Central memory CD8-positive, alpha-beta T cell (primary cell): ENCODE measurements at places on chromosomes 13 and 19.

DNA sequence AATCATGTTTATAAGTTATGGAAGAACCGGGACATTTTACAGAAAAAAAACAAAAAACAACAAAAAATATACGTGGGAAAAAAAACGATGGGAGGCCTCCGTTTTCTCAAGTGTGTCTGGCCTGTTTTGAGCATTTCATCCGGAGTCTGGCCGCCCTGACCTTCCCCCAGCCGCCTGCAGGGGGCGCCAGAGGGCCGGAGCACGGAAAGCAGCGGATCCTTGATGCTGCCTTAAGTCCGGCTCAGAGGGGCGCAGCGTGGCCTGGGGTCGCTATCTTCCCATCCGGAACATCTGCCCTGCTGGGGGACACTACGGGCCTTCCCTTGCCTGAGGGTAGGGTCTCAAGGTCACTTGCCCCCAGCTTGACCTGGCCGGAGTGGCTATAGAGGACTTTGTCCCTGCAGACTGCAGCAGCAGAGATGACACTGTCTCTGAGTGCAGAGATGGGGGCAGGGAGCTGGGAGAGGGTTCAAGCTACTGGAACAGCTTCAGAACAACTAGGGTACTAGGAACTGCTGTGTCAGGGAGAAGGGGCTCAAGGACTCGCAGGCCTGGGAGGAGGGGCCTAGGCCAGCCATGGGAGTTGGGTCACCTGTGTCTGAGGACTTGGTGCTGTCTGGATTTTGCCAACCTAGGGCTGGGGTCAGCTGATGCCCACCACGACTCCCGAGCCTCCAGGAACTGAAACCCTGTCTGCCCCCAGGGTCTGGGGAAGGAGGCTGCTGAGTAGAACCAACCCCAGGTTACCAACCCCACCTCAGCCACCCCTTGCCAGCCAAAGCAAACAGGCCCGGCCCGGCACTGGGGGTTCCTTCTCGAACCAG lies 1.8 kb upstream of the APOE start:
- DNase-seq: peak; percentile 53

DNA sequence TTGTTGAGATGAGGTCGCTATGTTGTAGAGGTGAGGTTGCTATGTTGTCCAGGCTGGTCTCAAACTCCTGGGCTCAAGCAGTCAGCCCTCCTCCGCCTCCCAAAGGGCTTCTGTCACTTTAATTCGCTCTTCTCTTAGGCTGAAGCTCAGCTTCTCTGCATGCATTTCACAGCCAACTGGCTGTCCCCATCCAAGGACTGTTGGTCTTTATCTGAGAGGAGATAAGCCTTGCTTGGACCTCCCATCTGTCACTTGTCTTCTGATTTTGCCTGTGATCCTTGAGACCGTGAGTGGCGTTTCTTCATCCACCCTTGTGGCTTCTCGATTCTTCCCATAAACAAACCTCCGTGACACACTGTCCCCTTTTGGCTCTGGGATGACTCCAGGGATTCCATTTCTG lies 24.4 kb downstream of the CERS1 start:
- no peak for DNase-seq

DNA sequence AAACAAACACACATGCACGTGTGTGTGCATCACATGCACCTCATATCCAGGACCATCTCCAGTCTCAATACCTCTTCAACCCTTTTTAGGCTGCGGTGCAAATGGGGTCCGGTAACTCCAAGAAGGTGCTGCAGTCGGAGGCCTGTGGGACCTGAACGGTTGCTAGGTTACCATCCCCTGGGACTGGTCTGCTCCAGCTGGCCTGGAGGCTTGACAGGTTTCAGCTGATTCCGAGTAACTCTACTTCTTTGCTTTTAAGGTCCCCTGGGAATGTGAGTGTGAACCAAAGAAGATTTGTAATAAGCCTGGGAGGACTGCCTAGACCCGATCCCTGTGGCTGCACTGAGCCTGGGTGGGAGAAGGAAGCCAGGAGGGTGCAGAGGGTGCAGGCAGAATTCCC lies 117.5 kb downstream of the CCNA1 start:
- no peak for DNase-seq

DNA sequence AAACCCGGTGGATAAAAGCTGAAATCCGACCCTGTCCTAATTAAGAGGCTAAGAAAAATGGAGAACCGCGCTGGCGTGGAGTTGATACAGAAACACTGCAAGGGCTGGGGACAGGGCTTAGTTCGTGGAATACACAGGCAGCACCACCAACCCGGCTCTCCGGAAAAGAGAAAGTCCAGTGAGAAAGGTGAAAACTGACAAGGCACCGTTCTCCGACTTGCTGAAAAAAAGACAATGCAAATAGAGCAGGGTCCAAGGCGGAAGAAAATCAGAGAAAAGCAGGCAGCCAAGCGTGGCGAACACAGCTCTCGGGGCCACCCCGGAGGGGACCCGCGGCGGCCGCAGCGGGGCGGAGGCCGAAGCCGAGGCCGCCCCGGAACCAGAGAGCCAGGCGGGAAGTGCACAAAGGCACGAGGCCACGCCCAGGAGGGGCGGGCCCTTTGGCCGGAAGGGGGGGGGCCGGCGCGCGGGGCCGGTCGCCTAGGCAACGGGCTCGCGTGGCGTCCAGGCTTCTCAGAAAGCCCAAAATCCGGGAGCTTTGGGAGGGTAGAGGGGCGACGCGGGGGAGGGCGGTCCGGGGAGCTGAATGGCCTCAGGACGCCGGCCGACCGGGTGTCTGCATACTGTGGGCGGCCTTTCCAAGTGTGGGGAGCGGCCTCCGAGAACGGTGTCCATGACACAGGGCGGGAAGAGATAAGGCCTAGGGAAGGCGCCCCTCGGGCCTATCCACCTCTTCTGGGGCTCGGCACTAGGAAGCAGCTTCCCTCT lies 1.2 kb upstream of the ING1 start:
- peak; percentile 81 for DNase-seq

- DNase-seq: no peak
Measured at GRCh38 chr13:91531646-91532045, 133.2 kb downstream of the GPC5 start.

DNA sequence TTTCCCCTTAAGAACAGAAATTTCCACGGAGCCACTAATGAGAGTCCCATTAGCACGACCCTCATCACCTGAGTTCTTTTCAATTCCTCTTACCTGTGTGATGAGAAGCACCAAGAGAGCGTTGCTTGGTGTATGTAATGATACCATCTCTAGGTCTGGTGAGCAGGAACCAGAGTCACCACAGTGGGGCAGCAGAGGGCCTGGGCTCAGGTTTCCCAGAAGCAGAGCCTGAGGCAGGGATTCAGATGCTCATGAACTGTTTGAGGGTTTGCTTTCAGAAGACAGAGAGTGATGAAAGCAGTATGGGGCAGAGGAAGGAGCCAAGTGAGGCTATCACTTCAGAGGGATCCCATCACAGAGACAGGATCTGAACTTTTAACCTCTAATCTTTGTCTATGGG lies 3.1 kb upstream of the PTPRH start:
- no peak for DNase-seq

GRCh38 chr19:47210689-47211316 lies 20.2 kb downstream of the BBC3 start:
- peak; percentile 70 for DNase-seq

- no peak for DNase-seq
Measured at GRCh38 chr19:4064496-4065260, 2.0 kb downstream of the ZBTB7A start.

DNA sequence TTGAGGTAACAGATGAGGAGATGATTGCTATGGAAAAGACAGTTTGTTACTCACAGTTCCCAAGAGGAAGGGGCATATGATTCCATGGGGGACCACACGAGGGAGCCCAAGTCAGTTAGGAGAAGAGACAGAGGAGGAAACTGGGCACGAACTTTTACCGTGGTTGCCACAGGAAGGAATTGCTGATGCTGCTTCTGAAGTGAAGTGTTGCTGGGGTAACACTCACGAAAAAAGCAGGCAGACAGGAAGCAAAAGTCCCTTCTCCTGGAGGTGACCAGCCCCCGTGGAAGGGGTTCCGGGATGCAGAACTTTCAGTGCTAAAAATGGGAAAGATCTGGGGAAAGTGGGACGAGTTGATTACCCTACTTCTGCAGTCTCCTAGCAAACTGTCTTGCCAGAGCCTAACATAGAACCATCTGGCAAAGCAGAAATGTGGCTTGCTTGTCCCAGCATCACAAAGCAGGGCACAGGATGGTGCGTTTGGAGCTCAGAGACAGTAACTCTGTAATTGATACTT lies 35.4 kb upstream of the MAP3K10 start:
- DNase-seq: no peak

DNA sequence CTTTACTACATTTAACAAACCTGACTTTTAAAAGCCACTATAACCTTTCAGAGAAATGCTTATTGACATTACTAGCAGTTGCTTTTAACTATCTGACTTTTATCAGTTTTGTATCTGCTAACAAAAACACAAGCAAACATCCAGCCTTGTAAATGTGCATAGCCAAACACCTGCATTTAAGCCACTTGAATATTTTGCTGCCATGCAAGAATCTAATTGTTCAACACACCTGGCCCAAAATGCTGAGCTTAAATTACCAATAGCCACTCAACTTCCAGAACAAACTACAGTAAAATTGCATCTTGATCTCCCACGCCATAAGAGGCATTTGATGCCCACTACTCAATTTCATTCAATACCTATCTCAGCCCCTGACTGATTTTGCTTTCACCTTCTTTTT lies 9.3 kb downstream of the ZIC5 start:
- no peak for DNase-seq

GRCh38 chr13:61192826-61193225 lies 222.8 kb downstream of the PCDH20 start:
- no peak for DNase-seq

GRCh38 chr19:46392252-46392801 lies 21.0 kb downstream of the CCDC8 start:
- DNase-seq: no peak

DNA sequence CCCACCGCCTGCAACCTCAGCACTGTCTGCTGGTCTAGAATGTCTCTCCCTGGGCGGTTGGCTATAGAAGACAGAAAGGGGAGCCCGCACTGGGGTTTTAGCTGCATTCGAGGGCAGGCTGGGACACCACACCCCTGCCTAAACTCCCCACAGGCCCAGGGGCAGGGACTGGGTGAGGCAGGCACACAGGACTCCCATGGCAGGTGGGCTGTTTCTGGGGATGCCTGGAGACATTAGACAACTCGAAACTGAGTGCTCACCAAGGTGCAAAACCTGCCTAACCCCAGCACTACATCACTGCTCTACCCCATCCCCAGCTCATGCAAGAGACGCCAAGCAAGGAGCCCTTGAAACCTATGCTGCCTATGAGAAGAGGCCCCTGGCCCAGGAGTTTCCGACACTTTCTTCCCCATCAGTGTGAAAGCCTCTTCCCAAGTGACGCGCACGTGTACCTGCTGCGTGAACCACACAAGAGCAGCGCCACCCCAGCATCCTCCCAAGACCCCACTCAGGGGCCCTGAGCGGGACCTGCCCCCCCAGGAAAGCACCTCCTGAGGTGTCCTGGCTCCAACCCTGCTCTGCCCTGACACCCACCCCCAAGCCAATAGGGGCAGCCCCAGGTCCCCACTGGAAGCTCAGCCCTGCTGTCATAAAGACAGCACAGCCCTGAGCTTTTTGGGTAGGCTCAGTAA lies 121.2 kb downstream of the TUBA3C start:
- DNase-seq: no peak

GRCh38 chr19:34209726-34210125 lies 37.4 kb downstream of the LSM14A start:
- DNase-seq: no peak
